Activated CD4-positive, alpha-beta T cell treated with anti-CD3 and anti-CD28 coated beads, Interleukin-2, amount 10 ng/mL, durations not matched to agents 7 days and 5 days (primary cell): ENCODE measurements at places on chromosomes 6 and 20.
A peak's percentile ranks its signal among the peaks of the same experiment; 100 is the strongest.

- no peak overlapping the region for H3K4me3 ChIP-seq
- DNase-seq: peak; percentile 74
- peaks cover 28% of the 10 kb centered on the region for H3K36me3 ChIP-seq
- peak overlapping the region; percentile 84 for H3K27ac ChIP-seq
- no peaks in the 10 kb centered on the region for H3K27me3 ChIP-seq
Observed at GRCh38 chr6:45156075-45156474, 172.1 kb upstream of the RUNX2 start.

DNA sequence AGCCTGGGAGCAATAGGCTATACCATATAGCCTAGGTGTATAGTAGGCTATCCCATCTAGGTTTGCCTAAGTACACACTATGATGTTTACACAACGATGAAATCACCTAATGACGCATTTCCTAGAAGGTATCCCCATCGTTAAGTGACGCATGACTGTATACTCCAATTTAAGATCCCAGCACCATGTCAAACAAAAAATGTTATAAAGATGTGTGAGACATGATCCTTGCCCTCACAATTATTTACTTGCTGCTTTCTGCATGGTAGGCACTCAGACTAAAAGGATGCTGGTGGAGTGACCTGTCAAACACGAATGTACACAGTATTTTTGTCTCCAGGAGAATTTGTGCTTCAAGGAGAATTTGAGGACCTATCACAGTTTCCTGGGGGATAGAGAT, 32.3 kb downstream of the SNAP25 start:
- no peaks in the 10 kb centered on the region for H3K27me3 ChIP-seq
- DNase-seq: no peak
- H3K36me3 ChIP-seq: no peaks in the 10 kb centered on the region
- H3K4me1 ChIP-seq: no peaks in the 10 kb centered on the region
- no peak overlapping the region for H3K27ac ChIP-seq

GRCh38 chr20:3889489-3890397, 556 bp downstream of the PANK2 start:
- peaks cover 53% of the 10 kb centered on the region for H3K4me1 ChIP-seq
- no peaks in the 10 kb centered on the region for H3K27me3 ChIP-seq
- peak overlapping the region; percentile 96 for H3K27ac ChIP-seq
- H3K4me3 ChIP-seq: peak overlapping the region; percentile 98
- peak; percentile 45 for DNase-seq

GRCh38 chr6:158014505-158015187, 33.0 kb downstream of the SYNJ2 start:
- peak overlapping the region; percentile 6 for H3K27ac ChIP-seq
- DNase-seq: no peak
- peaks cover 49% of the 10 kb centered on the region for H3K4me1 ChIP-seq
- peaks cover 11% of the 10 kb centered on the region for H3K36me3 ChIP-seq
- H3K4me3 ChIP-seq: no peak overlapping the region

- H3K27ac ChIP-seq: no peak overlapping the region
- DNase-seq: no peak
- no peaks in the 10 kb centered on the region for H3K36me3 ChIP-seq
- no peak overlapping the region for H3K4me3 ChIP-seq
- peaks cover 8% of the 10 kb centered on the region for H3K4me1 ChIP-seq
- peaks cover 35% of the 10 kb centered on the region for H3K27me3 ChIP-seq
Observed at GRCh38 chr20:46541229-46541935, 9.1 kb downstream of the OCSTAMP start.

DNA sequence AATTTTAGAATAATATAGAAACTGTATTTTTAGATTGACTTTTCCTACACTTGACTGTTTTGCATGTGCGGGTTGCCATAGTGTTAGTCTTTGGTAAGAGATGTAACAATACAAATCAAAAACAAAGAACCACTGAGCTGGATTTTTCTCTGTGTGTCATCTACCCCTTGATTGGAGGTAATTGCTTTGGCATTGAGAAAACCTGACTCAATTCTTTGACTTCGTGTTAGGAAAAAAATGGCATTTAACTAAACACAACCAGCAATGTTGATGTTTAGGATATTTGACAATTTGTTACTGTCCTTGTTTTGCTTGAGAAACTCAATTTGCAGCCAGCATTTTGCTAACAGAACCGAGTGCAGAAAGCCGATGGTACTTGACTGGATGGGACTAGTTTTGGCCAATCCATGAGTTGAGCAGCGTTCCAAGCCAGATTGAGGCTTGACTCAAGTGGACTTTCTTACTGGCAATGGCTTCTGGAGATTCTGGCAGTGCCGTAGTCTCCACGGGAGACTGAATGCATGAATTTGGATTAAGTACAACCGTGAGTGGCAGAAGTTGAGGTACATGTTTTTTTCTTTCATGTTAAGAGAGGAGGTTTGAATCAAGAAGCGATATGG, 17.1 kb downstream of the TPBG start:
- H3K4me3 ChIP-seq: no peak overlapping the region
- no peaks in the 10 kb centered on the region for H3K36me3 ChIP-seq
- H3K27me3 ChIP-seq: no peaks in the 10 kb centered on the region

DNA sequence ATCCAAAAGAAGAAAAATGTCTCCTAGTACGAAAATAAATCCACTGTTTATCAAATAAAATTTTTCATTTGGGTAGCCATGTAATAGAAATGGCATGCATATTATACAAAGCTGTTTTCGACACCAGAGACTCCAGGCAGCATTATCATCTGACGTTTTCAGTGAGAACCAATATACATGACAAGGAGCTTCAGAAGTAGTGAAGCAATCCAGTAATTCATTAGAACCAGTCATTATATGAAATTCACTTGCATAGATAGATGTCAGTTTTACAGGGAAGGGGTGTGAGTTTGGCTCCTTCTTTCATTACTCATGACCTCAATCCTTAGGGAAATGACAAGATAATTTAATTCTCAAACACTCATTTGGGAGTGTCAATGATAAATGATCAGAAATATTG, 14.7 kb downstream of the HTR1B start:
- no peaks in the 10 kb centered on the region for H3K4me1 ChIP-seq
- no peaks in the 10 kb centered on the region for H3K27me3 ChIP-seq
- H3K36me3 ChIP-seq: no peaks in the 10 kb centered on the region
- no peak overlapping the region for H3K27ac ChIP-seq

- no peaks in the 10 kb centered on the region for H3K27me3 ChIP-seq
- H3K36me3 ChIP-seq: peaks cover 8% of the 10 kb centered on the region
- H3K4me3 ChIP-seq: peak within 1 kb of the TSS; percentile 95
- peaks cover 51% of the 10 kb centered on the region for H3K4me1 ChIP-seq
- H3K27ac ChIP-seq: peak within 1 kb of the TSS; percentile 97
Observed at GRCh38 chr6:57172136-57173055, at the start of gene BAG2. TSS of gene BAG2 (plus strand) at chr6:57172326. CDS start at chr6:57172698, 372 bp downstream.

- peaks cover 53% of the 10 kb centered on the region for H3K36me3 ChIP-seq
- no peak for DNase-seq
- H3K27ac ChIP-seq: no peak overlapping the region
- H3K4me3 ChIP-seq: no peak overlapping the region
- H3K27me3 ChIP-seq: peaks cover 5% of the 10 kb centered on the region
Observed at GRCh38 chr6:31265926-31266325, 6.0 kb downstream of the HLA-C start.
